Activated T-helper 2 cell treated with anti-CD3 and anti-CD28 coated beads, Interferon-gamma antibody, Interleukin-2, Interleukin-4, amounts not matched to agents 10 μg/mL and 5 μg/mL and 100 μg/mL, durations not matched to agents 14 hours and 24 hours and 36 hours (primary cell): ENCODE measurements at places on chromosomes 1 and 21. TPM values are rescaled to one million over a fixed set of nuclear protein-coding genes. Genes with fewer than 3 reads are reported as not detected.

DNA sequence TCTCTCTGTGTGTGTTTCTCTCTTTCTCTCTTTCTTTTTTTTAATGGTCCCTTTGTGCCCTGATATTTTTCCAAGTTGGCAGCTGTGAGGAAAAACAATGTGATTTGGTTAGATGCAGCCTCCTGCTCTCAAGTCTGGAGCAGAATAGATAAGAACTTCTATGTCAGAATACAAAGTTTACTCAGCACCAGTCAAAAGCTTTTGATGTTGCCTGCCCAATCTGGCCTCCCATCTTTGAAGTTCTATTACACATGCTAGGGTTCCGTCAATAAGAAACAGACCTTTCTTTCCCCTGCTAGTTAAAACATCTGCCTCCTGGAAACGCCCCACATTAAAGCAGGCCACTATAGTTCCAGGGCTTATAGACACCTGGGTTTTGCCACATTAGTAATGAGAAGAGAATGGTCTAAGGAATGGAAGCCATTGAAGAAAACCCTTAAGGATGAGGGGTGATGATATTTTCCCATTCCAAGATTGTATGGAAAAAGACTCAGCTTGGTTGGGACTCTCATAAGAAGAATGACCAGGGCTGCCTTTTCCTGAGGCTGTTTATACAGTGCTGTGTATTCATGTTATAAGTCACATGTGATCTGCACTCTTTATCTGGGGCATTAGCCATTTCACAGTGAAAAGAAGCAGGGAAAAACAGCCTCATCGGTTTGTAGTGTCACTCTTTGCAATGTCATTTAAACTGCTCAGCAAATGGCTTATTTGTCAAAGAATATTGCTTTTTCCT, 414.7 kb upstream of the PROX1 start:
- no peak overlapping the region for H3K27ac ChIP-seq
- H3K4me3 ChIP-seq, result no peak overlapping the region
- H3K4me1 ChIP-seq, result no peaks in the 10 kb centered on the region
- H3K36me3 ChIP-seq, result no peaks in the 10 kb centered on the region

DNA sequence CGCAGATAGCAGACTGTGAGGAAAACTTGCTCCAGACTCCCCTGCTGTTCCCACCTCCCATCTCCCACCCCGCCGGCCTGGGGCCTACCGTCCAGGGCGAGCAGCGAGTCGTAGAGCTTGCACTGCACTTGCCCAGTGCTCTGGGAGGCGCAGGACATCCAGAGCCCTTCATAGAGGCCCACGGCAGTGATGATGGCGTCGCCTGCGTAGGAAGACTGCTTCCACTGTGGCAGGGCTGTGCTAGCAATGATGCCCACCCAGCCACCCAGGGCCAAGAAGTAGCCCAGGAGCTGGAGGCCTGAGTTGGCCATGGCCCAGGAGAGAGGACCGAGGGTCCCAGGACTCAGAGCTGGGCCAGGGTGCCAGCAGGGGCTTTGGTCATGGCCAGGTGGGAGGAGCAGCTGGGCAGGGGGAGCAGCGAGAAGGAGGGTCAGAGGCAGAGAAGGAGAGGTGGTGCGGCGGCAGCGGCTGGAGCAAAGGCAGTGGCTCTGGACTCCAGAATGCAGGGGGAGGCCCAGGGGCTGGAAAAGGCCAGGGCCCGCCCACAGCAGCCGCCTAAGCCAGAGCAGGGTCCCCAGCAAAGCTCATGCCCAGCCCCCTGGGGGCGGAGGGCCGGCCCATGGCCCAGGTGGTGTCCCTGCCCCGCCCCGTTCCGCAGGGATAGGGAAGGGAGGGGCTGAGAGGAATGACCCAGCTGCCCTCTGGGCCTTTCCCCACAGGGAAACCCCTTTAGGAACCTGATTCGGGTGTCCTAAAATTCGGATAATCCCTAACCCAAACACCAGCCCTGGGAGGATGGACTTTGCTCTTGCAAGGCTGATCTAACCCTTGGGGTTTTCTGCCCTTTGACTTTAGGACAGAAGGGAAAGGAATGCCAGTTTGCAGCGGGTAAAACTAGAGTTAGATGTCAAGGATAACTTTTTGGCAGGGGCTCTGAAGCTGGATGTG, at the start of gene CLDN19:
CLDN19 (minus strand) TSS at position 484 of the 948 bp plus-strand sequence; CDS start at position 311, 173 bp downstream.
- no peak within 1 kb of the TSS for H3K4me3 ChIP-seq
- DNase-seq, result no peak
- peaks cover 7% of the 10 kb centered on the region for H3K4me1 ChIP-seq

DNA sequence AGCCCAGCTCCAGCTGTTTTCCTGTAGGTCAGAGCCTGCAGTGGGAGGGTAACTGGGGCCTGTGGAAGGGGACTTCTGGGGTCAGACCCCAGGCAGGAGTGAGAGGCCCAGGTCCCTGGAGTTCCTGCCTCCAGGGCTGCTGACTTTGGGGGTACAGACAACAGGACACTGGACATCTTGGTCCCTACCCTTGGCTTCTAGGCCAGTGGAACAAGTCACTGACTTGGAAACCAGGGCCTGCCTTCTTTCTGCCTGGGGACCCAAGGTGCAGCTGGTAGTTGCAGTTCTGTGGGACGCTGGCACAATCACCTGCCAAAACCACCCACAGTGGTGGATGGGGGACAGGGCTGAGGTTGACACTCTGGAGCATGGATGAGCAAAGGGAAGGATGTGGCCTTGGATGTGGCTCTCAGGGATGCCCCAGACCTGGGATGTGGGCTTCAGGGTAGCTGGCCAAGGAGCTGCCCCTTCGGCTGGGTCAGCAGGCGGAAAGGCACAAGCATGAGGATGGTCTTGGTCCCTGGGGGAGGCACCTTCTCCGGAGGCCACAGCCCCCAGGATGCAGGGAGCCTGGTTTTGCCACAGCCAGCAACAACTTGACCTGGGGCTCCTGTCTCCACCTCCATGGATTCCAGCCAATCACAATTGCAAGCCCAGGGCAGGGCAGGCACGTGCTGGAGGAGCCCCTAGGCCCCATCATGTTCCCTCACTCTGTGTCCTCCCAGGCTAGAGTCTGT, 5.8 kb downstream of the JMJD4 start:
- no peaks in the 10 kb centered on the region for H3K27me3 ChIP-seq
- DNase-seq, result no peak
- peak overlapping the region; percentile 82 for H3K4me3 ChIP-seq
- H3K27ac ChIP-seq, result peak overlapping the region; percentile 17
- peaks cover 11% of the 10 kb centered on the region for H3K4me1 ChIP-seq

- H3K36me3 ChIP-seq, result no peaks in the 10 kb centered on the region
- no peak overlapping the region for H3K4me3 ChIP-seq
- H3K27ac ChIP-seq, result no peak overlapping the region
- H3K4me1 ChIP-seq, result peaks cover 6% of the 10 kb centered on the region
- H3K27me3 ChIP-seq, result no peaks in the 10 kb centered on the region
These were observed 166.4 kb downstream of the PBX1 start for GRCh38 chr1:164725401-164725800.

KRTAP11-1 gene
- not detected in 2 replicates for total RNA-seq

DNA sequence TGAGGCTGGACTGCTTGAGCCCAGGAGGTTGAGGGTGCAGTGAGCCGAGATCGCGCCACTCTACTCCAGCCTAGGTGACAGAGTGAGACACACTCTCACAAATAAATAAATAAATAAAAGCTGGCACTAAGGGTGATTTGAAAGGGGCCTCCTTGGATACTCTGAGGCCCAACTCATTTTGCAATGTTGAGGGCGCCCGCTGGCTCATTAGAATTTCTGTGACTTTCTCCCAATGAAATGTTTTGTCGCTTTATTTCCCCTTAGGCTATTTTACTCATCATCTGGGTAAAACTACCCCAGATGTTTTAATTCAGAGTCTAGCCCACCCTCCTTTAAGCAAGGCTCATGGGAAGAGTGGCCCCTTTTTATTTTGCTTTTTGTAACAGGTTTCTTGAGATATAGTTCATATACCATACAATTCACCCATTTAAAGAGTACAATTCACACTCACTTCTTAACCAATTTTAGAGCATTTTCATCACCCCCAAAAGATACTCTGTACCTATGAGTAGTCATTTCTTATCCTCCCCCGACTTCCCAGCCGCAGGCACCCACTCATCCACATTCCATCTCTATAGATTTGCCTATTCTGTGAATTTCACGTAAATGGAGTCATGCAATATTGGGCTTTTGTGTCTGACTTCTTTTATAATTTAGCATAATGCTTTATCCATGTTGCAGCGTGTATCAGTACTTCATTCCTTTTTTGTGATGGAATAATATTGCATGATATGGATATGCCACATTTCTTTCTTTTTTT, 259.1 kb downstream of the KAZN start:
- no peak overlapping the region for H3K27ac ChIP-seq
- no peaks in the 10 kb centered on the region for H3K36me3 ChIP-seq
- H3K4me3 ChIP-seq, result no peak overlapping the region
- H3K27me3 ChIP-seq, result no peaks in the 10 kb centered on the region
- no peaks in the 10 kb centered on the region for H3K4me1 ChIP-seq

DNA sequence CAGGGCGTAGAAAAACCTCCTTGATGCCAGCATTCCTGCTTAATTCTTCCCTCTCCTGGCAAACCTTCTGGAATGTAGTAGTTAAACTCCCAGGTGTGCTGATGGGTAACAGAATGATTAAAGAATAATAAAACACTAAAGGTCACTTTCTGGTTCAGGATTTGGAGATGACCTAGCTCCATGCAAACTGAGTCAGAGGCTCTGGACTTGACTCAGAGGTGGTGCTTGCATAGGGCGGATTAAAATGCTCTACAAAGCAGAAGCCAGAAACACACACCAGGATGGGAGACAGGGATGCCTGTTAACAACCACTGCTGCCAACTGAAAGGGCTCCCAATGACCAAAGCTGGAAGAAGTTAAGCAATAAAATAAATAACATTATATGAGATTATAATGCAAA, 41.5 kb downstream of the KRTAP19-8 start:
- H3K27me3 ChIP-seq, result peaks cover 21% of the 10 kb centered on the region
- H3K36me3 ChIP-seq, result no peaks in the 10 kb centered on the region
- peaks cover 3% of the 10 kb centered on the region for H3K4me1 ChIP-seq
- H3K4me3 ChIP-seq, result no peak overlapping the region
- no peak for DNase-seq
- no peak overlapping the region for H3K27ac ChIP-seq

GRCh38 chr1:62989497-62989896, 205.6 kb downstream of the ATG4C start:
- H3K27me3 ChIP-seq, result peaks cover 3% of the 10 kb centered on the region
- no peak overlapping the region for H3K4me3 ChIP-seq
- H3K36me3 ChIP-seq, result no peaks in the 10 kb centered on the region
- DNase-seq, result no peak

DNA sequence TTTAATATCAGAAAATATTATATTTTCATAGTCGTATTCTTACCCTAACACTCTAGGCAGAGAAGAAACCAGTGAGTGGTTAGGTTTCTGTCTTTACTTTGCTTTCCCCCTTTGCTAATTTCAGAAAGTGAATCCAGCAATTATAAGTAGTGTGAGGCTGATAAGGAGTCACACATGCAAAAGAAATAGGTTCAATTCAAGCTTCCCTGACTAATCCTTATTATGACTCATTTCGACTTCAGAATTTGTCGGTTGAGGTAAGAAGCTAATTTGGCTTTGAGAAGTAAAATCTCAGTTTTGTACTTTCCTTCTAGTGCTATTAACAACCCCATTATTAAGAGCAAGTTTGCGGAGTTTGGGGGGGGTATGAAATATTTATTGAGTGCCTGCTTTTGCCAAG, 22.4 kb downstream of the ESRRG start:
- no peaks in the 10 kb centered on the region for H3K36me3 ChIP-seq
- H3K4me3 ChIP-seq, result no peak overlapping the region

- H3K4me1 ChIP-seq, result no peaks in the 10 kb centered on the region
- no peaks in the 10 kb centered on the region for H3K36me3 ChIP-seq
- no peaks in the 10 kb centered on the region for H3K27me3 ChIP-seq
- DNase-seq, result no peak
These were observed 639.7 kb downstream of the LMO4 start for GRCh38 chr1:87968197-87968955.

TFF3 gene
- total RNA-seq, result not detected in 2 replicates

OR2T11 gene
- not detected in 2 replicates for total RNA-seq

DNA sequence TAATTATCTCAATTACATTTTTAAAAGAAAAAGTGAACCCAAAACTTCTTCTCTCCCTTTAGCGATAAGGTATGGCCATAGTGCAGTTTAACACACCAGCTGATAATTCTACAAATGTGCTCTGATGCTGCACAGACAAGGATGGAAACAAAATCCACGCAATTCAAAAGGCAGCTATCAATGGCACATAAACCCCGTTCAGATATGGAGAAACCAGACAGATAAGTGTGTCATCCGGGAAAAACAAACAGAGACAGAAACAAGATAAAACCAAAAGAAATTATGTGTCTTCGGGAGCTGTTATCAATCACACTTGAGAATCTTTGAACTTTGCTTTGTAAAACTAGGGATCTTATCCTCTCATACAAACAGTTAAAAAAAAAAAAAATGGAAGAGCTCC, 73.6 kb downstream of the SIPA1L2 start:
- H3K36me3 ChIP-seq, result no peaks in the 10 kb centered on the region
- no peaks in the 10 kb centered on the region for H3K4me1 ChIP-seq
- H3K27ac ChIP-seq, result no peak overlapping the region
- H3K4me3 ChIP-seq, result no peak overlapping the region

DNA sequence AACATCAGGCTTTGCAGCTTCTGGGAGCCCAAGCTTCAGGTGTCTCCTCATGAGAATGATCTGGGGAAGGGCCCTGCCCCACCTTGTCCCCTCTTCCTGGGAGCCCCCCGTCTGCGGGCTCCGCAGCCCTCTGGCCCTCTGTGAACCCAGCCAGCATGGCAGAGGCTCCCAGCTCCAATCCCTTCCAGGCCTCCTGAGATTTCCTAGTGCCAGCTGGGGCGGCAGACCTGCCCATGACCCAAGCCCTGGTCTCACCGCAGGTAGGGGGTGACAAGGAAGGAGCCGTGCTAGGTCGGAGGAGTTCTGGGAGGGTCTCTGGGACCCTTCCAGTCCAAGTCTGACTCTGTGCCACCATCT, 7.7 kb downstream of the PLEKHG5 start:
- peaks cover 3% of the 10 kb centered on the region for H3K4me1 ChIP-seq
- no peak overlapping the region for H3K4me3 ChIP-seq
- no peak overlapping the region for H3K27ac ChIP-seq
- no peak for DNase-seq
- peaks cover 36% of the 10 kb centered on the region for H3K27me3 ChIP-seq
- H3K36me3 ChIP-seq, result no peaks in the 10 kb centered on the region

GRCh38 chr1:45401524-45401923, 61.3 kb upstream of the MUTYH start:
- H3K4me1 ChIP-seq, result no peaks in the 10 kb centered on the region
- no peak overlapping the region for H3K27ac ChIP-seq
- no peak for DNase-seq

SLC30A10 gene
- not detected in 2 replicates for total RNA-seq

DNA sequence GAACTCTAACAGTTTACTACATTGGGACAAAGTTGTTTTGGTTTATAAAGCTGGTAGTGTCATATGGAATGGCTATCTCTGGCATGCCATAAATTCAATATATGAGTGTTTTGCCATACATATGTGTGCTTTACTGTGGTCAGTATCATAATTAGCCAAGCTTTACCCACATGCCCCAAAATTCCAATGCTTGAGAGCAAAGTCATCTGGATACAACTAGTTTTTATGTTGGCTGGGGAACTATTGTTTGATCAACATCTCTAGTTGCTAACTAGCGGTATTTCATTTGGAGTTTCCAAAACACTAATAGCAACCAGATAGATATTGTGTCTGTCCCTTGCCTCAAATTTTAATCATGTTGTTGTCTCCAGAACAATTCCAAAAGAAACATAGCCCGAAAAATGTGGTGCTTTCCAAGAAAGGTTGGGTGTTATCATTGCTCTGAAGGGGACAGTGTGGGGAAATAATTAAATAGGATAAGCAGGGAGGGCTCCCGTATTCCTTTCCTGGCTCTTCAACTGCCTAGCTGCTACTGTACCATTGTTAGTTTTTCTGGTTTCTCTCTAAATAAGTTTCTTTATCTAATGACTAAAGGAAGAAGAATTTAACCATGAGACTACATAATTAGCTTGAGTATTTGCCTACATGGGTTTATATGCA, 136.1 kb downstream of the TGFB2 start:
- no peaks in the 10 kb centered on the region for H3K27me3 ChIP-seq
- H3K36me3 ChIP-seq, result no peaks in the 10 kb centered on the region
- H3K27ac ChIP-seq, result no peak overlapping the region
- H3K4me1 ChIP-seq, result no peaks in the 10 kb centered on the region
